ENCODE measurements at places on chromosomes 12 and 14. TPM values are rescaled to one million over a fixed set of nuclear protein-coding genes. Genes with fewer than 3 reads are reported as not detected.

PLEKHD1 gene
- total RNA-seq: 0.83 TPM

ZNF384 gene
- 29.2 TPM for total RNA-seq

GRCh38 chr14:59187802-59188460 is 536 bp upstream of the DAAM1 start:
- DNase-seq: no peak

LPAR5 gene
- total RNA-seq: 1.9 TPM

DNA sequence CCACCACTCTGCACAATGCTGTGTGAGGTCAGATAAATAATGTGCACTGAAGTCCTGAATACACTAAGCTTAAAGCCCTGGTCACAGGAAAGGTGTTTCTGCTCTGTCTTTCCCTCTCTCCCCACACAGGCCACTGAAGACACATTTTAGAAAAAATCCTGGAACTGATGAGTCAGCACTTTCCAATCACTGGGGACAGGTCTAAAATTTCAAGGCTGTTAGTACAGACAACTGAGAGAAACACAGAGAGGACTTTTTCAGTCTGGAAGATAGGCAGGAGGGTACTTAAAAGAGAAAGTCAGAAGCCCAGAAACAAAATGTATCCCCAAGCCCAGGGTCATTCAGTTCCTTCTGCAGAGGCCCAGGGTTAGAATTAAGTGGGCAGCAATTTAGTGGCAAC is 333.9 kb upstream of the CCDC196 start:
- DNase-seq: peak; percentile 27

FGF6 gene
- not detected for total RNA-seq

TCHP gene
- 17.5 TPM for total RNA-seq

DNA sequence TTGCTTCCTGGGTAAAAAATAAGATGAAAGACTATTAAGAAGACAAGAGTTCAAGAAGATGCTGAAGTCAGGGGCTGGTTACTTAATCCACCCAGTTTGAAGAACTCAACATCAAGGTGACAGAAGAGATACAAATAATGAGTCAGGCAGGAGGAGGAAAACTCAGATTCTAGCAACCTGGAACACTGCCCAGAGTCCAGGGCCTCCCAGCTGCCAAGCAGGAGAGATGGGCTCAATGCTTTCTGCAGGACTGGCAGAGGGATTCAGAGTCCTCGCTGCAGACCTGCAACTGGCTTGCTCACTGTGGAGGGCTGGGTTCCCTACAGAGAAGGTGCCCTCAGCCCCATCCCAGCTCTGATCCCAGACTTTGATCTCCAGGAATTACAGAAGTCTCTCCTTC is 28.6 kb upstream of the CEBPE start:
- no peak for DNase-seq

DNA sequence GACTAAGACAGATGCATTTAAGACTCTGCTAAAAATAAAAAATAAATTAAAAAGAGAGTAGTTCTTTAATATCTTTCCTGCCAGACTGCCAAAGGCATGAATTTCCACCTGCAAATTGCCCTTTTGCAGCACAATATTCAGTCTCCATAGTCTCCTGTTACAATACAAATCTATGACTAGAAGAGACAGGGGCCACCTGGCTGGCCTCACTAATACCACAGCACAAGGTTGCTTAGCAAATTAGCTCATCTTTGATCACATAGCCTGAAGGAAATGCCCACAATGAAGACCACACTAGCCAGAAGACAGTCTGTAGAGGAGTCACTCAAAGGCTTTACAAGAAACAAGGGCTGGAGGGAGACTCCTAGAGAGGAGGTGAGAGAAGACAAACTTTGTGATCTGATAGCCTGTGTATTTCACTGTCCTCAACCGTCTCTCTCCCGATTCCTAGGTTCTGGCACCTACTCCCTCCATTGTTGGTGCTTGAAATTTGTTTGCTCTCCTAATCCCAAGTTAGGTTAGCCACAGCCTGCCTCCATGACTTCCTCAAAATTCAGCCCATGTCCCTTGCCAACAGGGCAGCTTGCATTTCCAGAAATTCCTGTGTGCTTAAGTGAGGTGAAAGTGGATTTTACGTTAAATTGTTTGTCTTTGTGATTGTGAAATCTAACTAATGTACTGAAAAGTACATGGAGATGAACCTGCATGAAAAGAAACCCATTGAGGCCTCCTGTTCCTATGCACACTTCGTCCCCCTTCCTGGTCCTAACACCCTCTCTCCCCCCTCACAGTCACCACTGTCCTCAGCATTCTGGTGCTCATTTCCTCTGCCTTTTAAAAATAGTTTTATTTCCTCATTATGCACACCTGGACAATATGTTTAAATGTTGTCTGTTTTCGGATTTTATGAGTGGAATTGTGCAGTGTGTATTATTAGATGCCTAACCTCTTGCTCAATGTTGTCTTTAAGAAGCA is 88.7 kb upstream of the PLXNC1 start:
- DNase-seq: no peak

TEAD4 gene
- 7.1 TPM for total RNA-seq

SERPINA12 gene
- not detected for total RNA-seq

DNA sequence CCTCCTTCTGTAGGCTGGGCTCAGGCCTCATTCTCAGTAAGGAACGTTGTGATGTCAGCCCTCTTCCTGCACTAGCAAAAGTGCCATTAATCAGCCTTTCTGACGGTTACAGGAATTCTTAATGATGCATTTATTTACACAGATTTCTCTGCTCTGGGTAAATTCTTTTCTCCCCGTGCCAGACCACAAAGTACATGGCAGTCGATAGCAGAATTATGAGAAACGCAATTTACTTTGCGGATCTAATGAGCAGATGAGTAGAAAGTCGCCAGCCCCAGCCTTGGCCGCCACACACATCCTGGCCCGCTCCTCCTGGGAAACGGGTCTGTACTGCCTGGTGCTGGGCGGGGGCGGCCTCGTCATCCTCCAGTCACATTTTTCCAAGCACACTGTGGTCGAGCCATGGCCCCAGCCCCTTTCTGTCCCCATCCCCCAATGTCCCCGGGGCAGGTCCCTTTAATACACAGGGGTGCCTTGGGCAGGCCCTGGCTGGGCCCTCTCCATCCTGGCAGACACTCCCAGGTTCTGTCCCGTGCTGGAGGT is 25.9 kb downstream of the NOC4L start:
- DNase-seq: no peak

GRCh38 chr12:123894823-123895345 is 77.7 kb downstream of the CCDC92 start:
- DNase-seq: peak; percentile 70

DNA sequence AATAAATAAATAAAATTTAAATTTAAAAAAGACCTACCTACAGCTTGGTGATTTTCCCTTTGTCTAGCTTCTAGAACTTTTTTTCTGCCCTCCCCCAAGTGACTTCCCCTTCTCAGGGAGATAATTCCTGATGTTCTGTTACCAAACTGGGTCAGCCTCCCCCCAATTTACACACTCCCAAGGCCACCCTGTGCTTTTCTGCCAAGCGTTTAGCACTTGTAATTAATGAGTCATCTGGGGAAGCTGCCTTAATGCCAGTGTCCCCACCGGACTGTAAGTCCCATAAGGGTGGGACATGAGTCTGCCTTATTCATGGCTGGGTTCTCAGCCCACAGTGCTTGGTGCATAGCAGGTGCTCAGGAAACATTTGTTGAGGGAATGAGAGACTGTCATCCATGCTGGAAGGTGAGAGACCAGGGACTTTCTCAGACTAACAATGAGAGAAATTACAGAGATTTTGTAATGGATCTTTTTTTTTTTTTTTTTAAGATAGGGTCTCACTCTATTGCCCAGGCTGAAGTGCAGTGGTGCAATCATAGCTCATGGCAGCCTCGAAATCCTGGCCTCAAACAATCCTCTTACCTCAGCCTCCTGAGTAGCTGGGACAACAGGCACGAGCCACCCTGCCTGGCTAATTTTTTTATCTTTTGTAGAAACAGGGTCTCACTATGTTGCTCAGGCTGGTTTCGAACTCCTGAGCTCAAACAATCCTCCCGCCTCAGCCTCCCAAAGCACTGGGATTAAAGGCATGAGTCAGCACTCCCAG is 106.8 kb downstream of the PHETA1 start:
- DNase-seq: no peak

NUP107 gene
- total RNA-seq: 33.9 TPM

DNA sequence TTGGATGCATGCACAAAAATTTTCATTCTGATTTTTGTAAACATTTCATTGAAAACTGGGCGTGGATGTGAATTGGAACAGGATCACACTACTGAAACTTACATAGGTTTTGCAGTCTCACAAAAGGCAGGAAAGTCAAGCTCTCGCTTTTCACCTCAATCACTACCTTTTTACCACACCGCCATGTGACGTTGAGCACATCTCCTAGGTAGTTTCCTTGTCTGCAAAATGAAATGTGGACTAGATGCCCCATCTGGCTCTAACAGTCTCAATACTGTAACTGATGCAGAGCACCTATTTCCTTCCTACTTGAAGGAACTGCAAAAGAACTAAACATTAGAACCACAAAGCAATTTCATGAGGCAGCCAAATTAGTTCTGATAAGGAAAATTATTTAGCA is 4.4 kb upstream of the YY1 start:
- no peak for DNase-seq

DNA sequence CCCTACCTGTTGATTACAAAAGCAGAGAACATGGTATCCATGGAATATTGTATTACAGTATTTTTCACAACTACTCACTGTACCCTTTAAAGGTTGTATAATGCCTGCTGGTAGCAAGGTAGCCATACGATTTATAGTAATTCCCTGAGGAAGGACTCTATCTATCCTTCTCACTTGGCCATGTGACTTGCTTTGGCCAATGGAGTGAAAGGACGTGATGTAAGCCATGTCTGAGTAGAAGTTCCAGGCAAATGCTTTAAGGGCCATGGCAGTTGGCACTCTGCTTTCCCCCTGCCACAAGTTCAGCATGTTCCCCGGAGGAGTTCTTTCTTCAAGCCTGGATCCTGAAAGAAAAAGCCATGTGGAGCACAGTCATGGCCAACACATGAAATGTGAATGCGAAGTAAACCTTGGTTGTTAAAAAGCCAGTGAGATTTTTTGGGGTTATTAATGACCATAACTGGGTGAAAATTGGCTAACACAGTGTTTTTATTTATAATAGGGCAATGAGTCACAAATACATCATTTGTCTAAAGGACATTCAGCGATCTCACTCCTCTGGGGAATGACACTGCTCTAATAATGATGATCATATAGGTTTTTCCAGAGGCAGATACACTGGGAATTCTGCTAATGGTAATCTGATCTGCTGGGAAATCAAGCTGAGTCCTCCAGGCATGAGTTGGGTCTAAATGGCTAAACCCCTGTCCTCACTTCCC is 67.4 kb upstream of the SLC38A2 start:
- DNase-seq: no peak

- no peak for DNase-seq
Measured at GRCh38 chr12:131672941-131673887, 37.7 kb upstream of the SFSWAP start.

INHBE gene
- total RNA-seq: not detected

DNA sequence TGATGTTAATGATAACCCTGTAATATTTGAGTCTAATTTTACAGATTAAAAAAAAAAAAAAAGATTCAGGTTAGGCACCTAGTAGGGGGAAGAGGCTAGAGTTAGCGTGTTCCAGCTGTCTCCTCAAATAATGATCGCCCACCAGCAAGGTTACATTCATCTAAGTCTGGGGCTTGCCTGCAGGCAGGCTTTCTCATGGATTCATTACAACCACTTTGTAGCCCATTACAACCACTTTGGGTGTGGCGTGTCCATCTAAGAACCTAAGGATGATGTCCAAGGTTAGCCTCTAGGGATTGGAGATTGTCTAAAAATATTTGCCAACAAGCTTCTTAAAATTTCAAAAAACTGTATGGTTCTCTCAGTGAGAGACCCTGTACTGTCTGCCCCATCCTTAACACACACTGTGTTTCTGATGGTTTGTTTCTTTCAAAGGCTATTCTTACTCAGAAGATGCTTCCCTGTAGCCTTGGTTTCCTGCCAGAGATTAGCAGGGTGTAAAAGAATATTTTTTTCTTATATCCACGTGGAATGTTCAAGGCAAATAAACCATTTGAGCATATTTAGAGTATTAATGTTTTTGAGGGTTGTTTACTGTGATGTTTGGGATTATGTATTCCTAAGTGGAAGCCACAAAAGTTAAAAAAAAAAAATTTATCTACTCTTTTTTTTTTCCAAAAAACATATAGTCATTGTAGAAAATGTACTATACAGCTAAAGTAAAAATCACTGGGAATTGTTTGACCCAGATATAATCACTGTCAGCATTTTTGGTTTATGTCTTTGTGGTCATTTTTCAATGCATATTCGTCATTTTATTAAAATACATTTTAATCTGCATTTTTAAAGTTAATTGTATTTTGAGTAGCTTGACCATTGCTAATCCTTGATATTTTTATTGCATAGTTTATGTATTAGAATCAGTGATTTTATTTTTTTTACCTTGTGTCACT is 1.7 kb downstream of the DYNC1H1 start:
- no peak for DNase-seq

- peak; percentile 7 for DNase-seq
Measured at GRCh38 chr14:32666308-32666707, 272.4 kb upstream of the NPAS3 start.
